GM23248 (cell line): ENCODE measurements at places on chromosomes 16 and 17. TPM values are rescaled to one million over a fixed set of nuclear protein-coding genes. Genes with fewer than 3 reads are reported as not detected.

DNA sequence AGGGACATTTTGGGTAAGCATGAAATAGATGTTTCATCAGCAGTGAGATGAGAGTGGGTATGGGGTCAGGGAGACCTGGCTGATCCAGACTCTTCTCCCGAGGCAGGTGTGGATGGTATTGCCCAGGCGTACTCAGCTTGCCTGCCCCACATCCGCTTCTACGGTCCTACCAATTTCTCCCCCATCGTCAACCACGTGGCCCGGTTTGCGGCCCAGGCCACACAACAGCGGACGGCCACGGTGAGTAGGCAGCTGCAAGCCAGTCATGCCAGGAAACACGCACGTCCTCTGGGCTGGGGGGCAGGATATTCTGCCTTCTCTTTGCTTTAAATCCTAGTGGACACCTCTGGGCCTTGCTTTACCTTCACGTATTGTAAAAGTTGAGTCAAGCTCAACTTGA lies 44.7 kb downstream of the CPNE2 start:
- no peak for DNase-seq
- no peak overlapping the region for H3K27ac ChIP-seq
- H3K4me3 ChIP-seq = no peak overlapping the region
- H3K27me3 ChIP-seq = no peaks in the 10 kb centered on the region

Gene AOC3
- polyA plus RNA-seq = 0.05 TPM in 1 of 2 replicates, not detected in the other

- no peak for DNase-seq
- no peaks in the 10 kb centered on the region for H3K36me3 ChIP-seq
- no peaks in the 10 kb centered on the region for H3K27me3 ChIP-seq
- H3K27ac ChIP-seq = no peak overlapping the region
- H3K4me1 ChIP-seq = no peaks in the 10 kb centered on the region
Observed at GRCh38 chr17:27605409-27605808, 25.6 kb upstream of the LGALS9 start.

Gene TOM1L1
- 5.5 and 6.9 TPM in 2 replicates for polyA plus RNA-seq

Gene BRIP1
- 1.8 and 2.2 TPM in 2 replicates for polyA plus RNA-seq

DNA sequence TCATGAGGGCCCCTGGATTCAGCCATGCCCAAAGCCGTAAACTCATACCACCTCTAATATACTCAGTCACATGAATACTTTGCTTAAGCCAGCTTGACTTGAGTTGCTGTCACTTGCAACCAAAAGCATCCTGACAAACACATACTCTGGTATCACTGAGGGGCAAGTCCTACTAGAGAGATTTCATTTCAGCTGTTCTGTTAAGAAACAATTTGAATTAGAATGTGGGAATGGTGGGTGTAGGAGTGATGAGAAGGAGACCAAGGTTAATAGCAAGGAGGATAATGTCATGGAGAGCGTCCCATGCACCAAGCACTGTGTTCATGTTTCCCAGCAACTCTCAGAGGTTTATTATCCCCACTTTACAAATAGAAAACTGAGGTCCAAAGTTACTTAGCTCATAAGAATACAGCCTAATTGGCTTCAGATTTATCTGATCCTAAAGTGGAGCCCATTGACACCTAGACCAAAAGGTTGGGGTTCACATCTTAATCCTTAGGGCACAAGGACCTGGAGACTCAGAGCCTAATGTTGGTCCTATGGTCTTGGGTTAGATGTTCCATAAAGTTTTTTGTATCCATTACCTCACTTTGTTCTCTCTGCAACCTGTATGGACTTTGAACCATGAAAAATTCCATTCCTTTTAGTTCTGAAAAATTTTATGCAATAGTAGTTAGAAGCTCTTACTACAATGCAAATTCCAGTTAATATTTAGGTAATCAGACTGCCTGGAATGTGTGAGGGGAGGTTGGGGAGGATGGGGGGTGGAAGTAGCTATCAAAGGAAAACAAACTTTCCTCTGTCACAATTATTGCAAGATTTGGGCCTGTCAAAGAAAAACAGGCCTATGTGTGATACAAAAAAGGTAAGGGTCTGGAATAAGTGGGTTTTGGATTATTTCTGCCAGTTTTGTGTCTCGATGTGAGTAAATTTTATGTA lies 105.9 kb downstream of the IRX3 start:
- peaks cover 8% of the 10 kb centered on the region; the same call in 1 of the 2 replicates for H3K4me1 ChIP-seq
- H3K27ac ChIP-seq = no peak overlapping the region
- H3K4me3 ChIP-seq = no peak overlapping the region
- DNase-seq = no peak

Gene NUPR1
- 321 and 334 TPM in 2 replicates for polyA plus RNA-seq

DNA sequence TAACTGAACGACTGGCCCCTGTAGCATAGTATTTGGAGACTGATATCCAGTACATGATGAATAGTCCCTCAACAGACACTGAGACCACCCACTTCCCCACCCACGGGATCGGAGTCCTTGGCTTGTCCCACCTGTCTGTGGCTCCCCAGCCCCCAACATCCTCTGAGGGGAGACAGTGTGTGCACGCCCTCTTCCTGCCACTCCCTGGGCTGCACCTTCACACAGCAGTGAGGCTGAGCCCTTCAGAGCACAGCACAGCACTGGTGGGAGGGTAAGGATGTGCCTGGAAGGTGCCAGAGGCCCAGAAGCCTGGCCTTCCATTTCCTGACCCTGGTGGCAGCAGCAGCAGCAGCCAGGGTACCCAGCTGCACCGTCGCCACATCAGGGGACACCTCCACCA lies 11.0 kb downstream of the DNASE1 start:
- no peak overlapping the region for H3K27ac ChIP-seq
- H3K4me1 ChIP-seq = no peaks in the 10 kb centered on the region
- H3K27me3 ChIP-seq = no peaks in the 10 kb centered on the region
- H3K4me3 ChIP-seq = no peak overlapping the region
- peaks cover 23% of the 10 kb centered on the region for H3K36me3 ChIP-seq

- no peak overlapping the region for H3K4me3 ChIP-seq
- no peak for DNase-seq
- no peaks in the 10 kb centered on the region for H3K4me1 ChIP-seq
- H3K36me3 ChIP-seq = no peaks in the 10 kb centered on the region
- H3K27me3 ChIP-seq = no peaks in the 10 kb centered on the region
Observed at GRCh38 chr16:87223656-87224248, 93.4 kb downstream of the C16orf95 start.

Gene PEX12
- 6.3 and 6.7 TPM in 2 replicates for polyA plus RNA-seq

DNA sequence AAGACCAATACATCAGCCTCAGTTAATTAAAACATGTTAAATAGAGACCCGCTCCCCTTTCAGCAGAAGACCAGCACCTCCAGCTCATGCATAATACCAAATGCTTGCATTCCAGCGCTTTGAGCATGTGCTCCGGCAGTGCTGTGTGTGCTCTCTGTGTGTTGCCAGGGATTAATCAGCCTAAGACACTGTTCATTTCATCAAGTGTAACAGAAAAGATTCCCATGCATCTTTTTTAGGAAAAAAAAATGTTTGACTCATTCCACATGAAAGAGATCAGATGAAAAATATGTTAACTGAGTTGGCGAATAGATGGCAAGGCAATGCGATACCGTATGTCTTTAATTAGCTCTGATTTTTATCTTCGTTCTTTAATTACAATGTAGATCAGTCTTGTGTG lies 187.6 kb downstream of the RPTOR start:
- H3K27ac ChIP-seq = peak overlapping the region; percentile 47
- 0 out of 2 replicates have a peak overlapping the region, but pooled peaks have one; percentile 37 for H3K4me3 ChIP-seq
- DNase-seq = peak; percentile 93
- H3K4me1 ChIP-seq = peaks cover 15% of the 10 kb centered on the region

DNA sequence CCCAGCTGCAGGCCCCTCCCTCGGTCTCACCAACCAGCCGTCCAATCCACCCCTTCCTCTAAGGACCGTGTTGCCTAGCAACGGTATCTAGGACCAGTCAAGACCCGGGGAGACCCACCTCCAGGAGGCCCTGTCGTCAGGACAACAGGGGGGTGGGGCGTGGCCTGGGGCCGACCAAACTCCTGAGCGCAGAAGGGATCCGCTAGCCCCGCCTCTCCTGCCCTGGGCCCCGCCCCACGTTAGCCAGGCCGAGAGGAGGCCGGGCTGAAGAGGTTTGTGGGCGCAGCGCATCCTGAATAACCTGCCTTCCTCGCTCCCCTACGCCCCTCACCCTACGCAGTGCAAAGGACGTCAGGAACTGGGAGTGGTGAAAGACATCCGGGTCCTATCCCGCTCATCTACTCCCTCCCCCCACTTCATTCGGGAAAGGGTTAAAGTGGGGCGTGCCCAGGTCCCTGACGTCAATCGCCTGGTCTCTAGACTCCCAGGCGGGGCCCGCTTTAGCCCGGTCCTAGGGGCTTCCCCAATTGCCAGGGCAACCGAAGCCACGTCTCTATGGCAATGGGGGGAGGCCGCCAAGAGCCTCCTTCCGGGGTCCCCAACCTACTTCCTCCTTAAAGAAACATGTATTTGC lies 14.7 kb downstream of the DLG4 start:
- H3K4me3 ChIP-seq = peak overlapping the region; percentile 70
- peaks cover 15% of the 10 kb centered on the region for H3K4me1 ChIP-seq
- no peaks in the 10 kb centered on the region for H3K27me3 ChIP-seq
- peak overlapping the region; percentile 56 for H3K27ac ChIP-seq

Gene ABCC11
- 0.23 and 0.29 TPM in 2 replicates for polyA plus RNA-seq

Gene TNP2
- not detected in 2 replicates for polyA plus RNA-seq
